Fibroblast of lung (primary cell): ENCODE measurements at places on chromosomes 7 and 10. TPM values are rescaled to one million over a fixed set of nuclear protein-coding genes. Genes with fewer than 3 reads are reported as not detected.

SPDYE1 gene
- under 0.01 TPM in 1 of 2 replicates, not detected in the other for total RNA-seq

SUN3 gene
- total RNA-seq: not detected in 2 replicates

SLC29A4 gene
- total RNA-seq: 5.1 and 6.4 TPM in 2 replicates

DNA sequence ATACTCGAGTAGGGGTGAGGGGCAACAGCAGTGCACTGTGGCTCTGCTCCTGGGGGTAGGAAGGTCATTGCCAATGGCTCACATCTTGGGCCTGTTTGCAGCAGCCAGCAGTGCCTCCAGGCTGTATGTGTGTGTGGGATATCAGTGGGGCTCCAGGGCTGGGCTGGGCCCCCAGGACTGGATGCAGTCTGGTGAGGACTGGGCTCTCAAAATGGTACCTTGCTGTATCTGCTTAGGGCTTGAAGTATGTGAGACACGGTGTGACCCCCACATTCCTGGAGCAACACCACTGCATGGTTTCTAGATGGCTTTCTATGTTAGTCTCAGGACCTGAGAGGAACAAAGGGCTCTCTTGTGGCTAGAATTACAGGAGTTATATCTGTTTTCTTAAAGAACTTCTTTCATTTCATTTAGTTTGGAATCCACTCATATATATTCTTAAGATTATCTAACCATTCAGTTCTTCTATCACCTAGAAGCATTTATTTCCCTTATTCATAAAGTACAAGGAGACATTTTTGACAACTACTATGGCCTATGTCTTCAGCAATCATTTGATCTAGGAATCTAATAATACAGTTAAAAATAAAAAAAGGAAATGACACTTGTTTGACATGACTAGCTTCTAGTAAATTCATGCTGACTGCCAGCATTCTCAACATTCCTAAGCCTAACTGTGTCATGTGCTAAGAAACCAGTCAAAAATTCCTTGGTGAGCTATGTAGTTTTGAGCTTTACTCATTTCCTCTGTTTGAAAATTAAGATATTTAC lies 443.2 kb upstream of the SEMA3A start:
- peak; percentile 96 for DNase-seq

GRCh38 chr7:2632733-2633537 lies 1.1 kb downstream of the TTYH3 start:
- peak; percentile 72 for DNase-seq
